ENCODE measurements at places on chromosomes 4 and X. TPM values are rescaled to one million over a fixed set of nuclear protein-coding genes. Genes with fewer than 3 reads are reported as not detected.
A peak's percentile ranks its signal among the peaks of the same experiment; 100 is the strongest.

- no peaks in the 10 kb centered on the region for H3K27me3 ChIP-seq
- no peaks in the 10 kb centered on the region for H3K36me3 ChIP-seq
- H3K27ac ChIP-seq: no peak overlapping the region
- no peak for DNase-seq
Measured at GRCh38 chr4:22551550-22551949, 35.7 kb upstream of the ADGRA3 start.

DNA sequence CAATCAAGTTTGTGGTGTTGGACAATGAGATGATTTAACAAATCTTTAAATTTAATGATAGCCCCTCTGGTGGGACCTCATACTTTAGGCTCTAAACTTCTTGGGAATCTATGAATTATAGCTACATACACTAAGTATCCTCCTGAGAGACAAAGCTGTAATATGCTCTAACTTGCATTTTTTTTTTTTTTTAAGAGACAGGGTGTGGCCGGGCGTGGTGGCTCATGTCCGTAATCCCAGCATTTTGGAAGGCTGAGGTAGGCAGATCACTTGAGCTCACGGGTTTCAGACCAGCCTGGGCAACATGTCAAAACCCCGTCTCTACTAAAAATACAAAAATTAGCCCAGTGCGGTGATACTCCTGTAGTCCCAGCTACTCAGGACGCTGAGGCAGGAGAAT is 23.3 kb upstream of the COQ2 start:
- H3K36me3 ChIP-seq: no peaks in the 10 kb centered on the region
- DNase-seq: no peak
- no peaks in the 10 kb centered on the region for H3K27me3 ChIP-seq
- no peak overlapping the region for H3K4me3 ChIP-seq
- no peak overlapping the region for H3K27ac ChIP-seq

GRCh38 chrX:102712981-102713625 is 855 bp downstream of the GPRASP2 start:
- no peaks in the 10 kb centered on the region for H3K4me1 ChIP-seq
- H3K27ac ChIP-seq: peak overlapping the region; percentile 81
- H3K27me3 ChIP-seq: no peaks in the 10 kb centered on the region
- H3K4me3 ChIP-seq: peak overlapping the region; percentile 53
- peak; percentile 62 for DNase-seq

- no peaks in the 10 kb centered on the region for H3K36me3 ChIP-seq
- no peak overlapping the region for H3K27ac ChIP-seq
- no peaks in the 10 kb centered on the region for H3K27me3 ChIP-seq
- H3K4me1 ChIP-seq: no peaks in the 10 kb centered on the region
Measured at GRCh38 chr4:86641516-86642090, 47.5 kb downstream of the PTPN13 start.

GRCh38 chr4:185936650-185937376 is 124.8 kb upstream of the SORBS2 start:
- H3K27me3 ChIP-seq: no peaks in the 10 kb centered on the region
- no peaks in the 10 kb centered on the region for H3K36me3 ChIP-seq
- DNase-seq: no peak
- no peak overlapping the region for H3K4me3 ChIP-seq
- no peak overlapping the region for H3K27ac ChIP-seq

Gene GPR119
- total RNA-seq: not detected

GRCh38 chr4:34371676-34372075 is 1872.6 kb downstream of the ARAP2 start:
- H3K27me3 ChIP-seq: no peaks in the 10 kb centered on the region
- DNase-seq: no peak
- H3K4me1 ChIP-seq: no peaks in the 10 kb centered on the region
- no peak overlapping the region for H3K4me3 ChIP-seq
- no peaks in the 10 kb centered on the region for H3K36me3 ChIP-seq

DNA sequence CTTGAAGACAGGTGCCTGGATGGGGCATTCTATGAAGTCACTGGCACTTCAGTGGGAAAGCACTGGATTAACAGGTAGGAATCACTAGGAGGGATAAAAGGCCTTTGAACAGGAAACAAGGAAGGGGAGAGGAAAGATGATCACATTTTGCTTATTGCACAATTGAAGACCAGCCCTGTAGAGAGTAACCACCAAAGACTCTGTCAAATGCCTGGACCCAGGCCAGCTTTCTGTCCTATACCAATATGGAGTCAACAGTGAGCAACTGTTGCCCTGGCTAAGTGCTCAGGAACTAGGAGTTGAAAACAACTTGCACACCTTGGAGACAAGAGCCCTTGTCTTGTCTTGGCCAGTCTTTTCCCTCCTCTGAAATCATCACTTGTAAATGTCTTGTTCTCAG is 14.1 kb upstream of the RTL3 start:
- DNase-seq: no peak
- no peaks in the 10 kb centered on the region for H3K27me3 ChIP-seq
- no peak overlapping the region for H3K4me3 ChIP-seq
- no peaks in the 10 kb centered on the region for H3K4me1 ChIP-seq
- H3K36me3 ChIP-seq: no peaks in the 10 kb centered on the region

Data from right lobe of liver (tissue), 6 donors.